Renal pelvis (tissue), 12 donors: ENCODE measurements at places on chromosomes 12 and 14. TPM values are rescaled to one million over a fixed set of nuclear protein-coding genes. Genes with fewer than 3 reads are reported as not detected.

ALX1 gene
- polyA plus RNA-seq = 30.0 TPM

SLC5A8 gene
- 25.3 TPM for polyA plus RNA-seq

GSC gene
- not detected for polyA plus RNA-seq

DNA sequence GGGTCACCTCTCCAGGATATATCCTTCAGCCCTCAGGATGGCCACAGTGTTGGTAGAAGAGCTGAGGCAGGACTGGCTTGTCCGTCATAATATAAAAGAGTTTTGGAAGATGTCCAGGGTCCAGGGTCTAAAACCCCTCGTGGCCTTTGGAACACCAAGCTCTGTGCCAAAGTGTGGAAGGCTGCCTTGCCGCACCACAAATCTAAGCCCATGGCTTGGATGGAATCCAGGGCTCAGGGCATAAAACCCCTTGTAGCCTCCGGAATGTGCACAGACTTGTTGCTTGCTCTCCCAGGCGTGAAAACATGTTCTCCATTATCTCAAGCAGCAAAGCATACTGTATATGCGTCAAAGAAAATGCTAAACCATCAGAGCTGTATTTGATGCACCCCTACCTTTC lies 46.7 kb downstream of the TNFAIP2 start:
- no peak for DNase-seq

DNA sequence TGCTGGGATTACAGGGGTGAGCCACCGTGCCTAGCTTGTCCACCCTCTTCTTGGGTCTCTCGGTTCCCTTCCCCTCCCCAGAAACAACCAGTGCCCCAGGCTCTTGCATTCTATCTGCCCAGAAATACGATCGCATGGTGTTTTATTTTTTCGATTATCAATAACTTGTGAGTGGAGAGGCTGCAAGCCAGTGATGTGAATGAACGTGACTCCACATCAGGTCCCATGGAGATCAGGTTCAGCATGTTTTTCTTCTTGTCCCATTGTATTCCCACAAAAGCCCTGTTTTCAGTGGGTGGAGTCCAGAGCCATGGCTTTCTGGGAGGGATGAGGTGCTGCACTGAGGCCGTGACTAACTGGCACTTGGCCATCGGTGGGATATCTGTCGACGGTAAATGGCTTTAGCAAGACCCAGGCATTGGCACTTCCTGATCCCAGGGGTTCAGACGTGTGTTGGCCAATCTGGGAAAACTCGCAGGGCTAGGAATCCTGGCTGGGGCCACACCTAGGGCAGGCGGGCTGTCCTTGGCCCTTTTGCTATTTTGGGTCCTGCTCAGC lies 12.7 kb upstream of the HNF1A start:
- no peak for DNase-seq

DNA sequence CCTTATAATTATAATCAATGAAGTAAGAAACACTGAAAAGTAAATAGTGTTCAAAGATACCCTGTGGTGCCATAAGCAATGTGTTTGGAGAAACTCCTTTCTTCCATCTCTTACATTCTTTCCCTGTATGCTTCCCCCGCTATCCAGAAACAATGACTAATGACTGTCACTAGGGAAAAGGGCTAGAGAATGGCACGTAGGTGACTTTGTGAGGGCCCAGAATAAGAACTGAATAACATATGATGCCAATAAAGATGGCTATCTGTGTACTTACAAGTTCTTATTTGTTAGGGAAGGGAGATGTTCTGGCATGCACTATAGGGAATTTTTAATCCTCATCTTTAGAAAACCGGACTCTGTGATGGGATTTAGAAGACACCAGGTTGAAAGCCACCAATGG lies 4.7 kb upstream of the KRT7 start:
- DNase-seq = no peak

DNA sequence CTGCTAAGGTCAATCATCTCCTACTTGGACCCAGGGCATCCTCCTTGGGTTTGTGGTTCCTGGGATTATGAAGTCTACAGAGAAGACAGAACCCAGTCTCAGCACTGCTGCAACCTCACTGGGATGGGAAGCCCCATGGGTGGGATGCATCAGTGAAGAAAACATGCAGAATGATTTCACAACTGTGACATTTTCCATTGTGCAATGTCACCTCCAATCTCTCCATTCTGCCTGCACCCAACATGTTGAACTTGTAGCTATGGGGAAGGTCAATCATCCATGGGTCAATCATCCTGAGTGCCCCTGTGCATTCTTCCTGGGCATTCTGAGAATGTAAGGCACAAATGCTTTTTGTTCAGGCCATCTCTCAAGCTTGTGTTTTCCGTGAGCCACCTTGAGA lies 1004.4 kb upstream of the TMEM132C start:
- no peak for DNase-seq
